ENCODE measurements at places on chromosomes 5 and 9. TPM values are rescaled to one million over a fixed set of nuclear protein-coding genes. Genes with fewer than 3 reads are reported as not detected.
A peak's percentile ranks its signal among the peaks of the same experiment; 100 is the strongest.

DNA sequence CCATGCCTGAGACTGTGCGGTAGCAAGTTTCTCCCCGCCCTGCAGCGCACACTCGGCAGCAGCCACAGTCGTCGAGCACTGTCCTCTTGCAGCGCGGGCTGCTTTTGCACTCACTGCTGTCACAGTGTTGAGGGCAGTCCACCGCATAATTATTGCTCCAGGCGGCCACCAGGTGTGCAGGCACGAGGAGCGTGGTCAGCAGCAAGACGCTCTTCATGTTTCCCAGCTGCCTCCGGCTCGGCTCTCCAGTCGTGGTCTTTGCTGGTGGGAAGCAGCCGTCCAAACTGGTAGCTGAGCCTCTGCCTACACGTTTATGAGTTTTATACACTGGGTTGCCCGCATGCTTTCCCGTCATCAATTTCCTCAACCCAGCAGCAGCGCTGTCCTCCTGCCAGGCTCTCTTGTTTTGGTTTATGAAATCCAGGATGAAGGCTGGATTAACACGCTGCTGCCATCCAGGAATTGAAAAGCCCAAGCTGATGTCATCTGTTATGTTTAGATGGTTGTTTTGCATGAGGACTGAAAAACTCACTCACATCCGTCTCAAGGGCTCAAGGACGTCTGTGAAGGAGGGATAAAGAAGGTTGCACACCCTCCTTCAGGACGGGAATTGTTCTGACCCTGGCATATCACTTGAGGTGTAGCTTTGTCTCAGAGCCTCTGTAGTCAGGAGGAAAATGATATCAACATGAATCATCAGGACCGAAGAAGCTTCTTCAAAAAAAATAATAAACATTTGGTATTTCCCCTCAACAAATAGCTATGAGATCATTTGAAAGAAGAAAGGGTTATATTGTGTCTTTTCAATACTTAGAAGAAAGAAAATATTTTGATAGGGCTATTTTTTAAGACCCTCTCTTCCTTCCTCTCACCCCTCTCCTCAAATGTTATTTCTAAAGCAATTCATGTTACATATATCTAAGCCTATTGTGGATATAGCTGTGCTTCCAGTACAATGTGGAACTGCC, at the start of gene ESM1:
Gene ESM1, minus strand, starts transcription at position 293 of the 968 bp plus-strand sequence. Its CDS starts 76 bp downstream, at position 217.
- H3K4me3 ChIP-seq, result no peak within 1 kb of the TSS
- H3K36me3 ChIP-seq, result no peaks in the 10 kb centered on the region
- no peaks in the 10 kb centered on the region for H3K27me3 ChIP-seq
- no peak for DNase-seq

Gene LHX3
- not detected for total RNA-seq

- no peak overlapping the region for H3K27ac ChIP-seq
- DNase-seq, result no peak
- no peaks in the 10 kb centered on the region for H3K4me1 ChIP-seq
- no peaks in the 10 kb centered on the region for H3K27me3 ChIP-seq
- no peaks in the 10 kb centered on the region for H3K36me3 ChIP-seq
These were observed 11.0 kb upstream of the FAM81B start for GRCh38 chr5:95380103-95380628.

DNA sequence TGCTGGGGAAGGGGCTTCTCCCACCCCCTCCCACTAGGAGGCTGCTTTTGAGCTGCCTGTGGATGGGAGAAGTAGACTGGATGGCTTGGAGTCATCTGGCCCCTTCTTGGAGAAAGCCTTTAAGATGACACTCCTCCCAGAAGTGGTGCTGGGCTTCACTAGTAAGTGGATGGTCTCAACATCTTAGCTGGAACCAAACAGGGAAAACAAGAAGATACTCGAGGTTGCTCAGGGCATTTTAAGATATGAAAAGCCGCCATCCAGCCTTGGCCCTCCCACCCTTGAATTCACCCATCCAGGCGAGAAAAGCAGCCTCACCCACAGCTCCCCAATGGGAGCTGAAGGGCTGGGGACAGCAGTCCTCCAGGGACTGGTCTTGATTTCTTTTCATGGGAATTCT, 7.8 kb upstream of the SMIM32 start:
- H3K36me3 ChIP-seq, result no peaks in the 10 kb centered on the region
- H3K4me3 ChIP-seq, result no peak overlapping the region
- no peak overlapping the region for H3K27ac ChIP-seq
- no peak for DNase-seq

- no peaks in the 10 kb centered on the region for H3K27me3 ChIP-seq
These were observed 8.9 kb downstream of the ZER1 start for GRCh38 chr9:128762671-128763449.

DNA sequence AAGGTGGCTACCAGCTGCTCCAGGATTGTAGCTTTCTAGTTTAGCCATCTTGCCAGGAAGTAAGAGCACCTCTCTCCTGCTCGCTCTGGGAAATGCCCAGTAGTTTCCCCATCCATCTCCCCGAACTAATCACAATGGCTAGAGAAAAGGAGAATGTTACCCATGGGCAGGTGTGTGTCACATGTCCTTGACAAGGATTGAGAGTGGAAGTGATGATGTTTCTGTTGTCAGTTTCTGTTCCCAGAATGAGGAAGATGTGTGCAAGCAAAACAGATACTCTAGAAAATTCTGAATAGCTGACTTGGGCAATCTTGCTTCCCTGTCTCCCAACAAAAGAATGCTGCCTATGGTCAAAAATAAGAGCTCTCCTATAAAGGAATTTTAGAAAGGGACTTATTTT, 429.5 kb downstream of the EBF1 start:
- H3K4me1 ChIP-seq, result no peaks in the 10 kb centered on the region
- no peaks in the 10 kb centered on the region for H3K36me3 ChIP-seq
- DNase-seq, result no peak
- H3K27ac ChIP-seq, result no peak overlapping the region

- no peaks in the 10 kb centered on the region for H3K27me3 ChIP-seq
- no peaks in the 10 kb centered on the region for H3K36me3 ChIP-seq
- H3K27ac ChIP-seq, result no peak overlapping the region
- no peak for DNase-seq
- no peaks in the 10 kb centered on the region for H3K4me1 ChIP-seq
These were observed 11.0 kb downstream of the CCDC152 start for GRCh38 chr5:42767491-42768105.

DNA sequence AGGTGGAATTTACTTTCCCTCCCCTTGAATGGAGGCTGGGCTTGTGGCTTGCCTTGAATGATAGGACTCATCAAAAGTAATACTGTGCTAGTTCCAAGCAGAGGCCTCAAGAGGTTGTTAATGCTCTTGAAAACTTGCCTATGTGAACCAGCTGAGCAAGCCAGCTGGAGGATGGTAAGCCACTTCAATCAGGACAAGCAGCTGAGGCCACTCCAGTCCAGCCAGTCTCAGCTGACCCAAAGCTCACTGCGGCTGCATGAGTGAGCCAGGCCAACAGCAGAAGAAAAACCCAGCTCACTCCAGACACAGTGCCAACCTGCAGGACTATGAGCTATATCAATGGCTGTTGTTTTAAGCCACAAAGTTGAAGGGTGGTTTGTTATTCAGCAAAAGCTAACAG, 182.8 kb downstream of the MCTP1 start:
- no peak overlapping the region for H3K4me3 ChIP-seq
- H3K4me1 ChIP-seq, result no peaks in the 10 kb centered on the region
- no peak for DNase-seq
- no peaks in the 10 kb centered on the region for H3K36me3 ChIP-seq
- H3K27me3 ChIP-seq, result no peaks in the 10 kb centered on the region

Gene ZNF782
- total RNA-seq, result 17.1 TPM

GRCh38 chr9:94867281-94867841, 140.9 kb downstream of the AOPEP start:
- peak overlapping the region; percentile 88 for H3K27ac ChIP-seq
- DNase-seq, result peak; percentile 75
- H3K4me1 ChIP-seq, result peaks cover 19% of the 10 kb centered on the region
- H3K27me3 ChIP-seq, result no peaks in the 10 kb centered on the region

Data from uterus (tissue), 4 donors.